ENCODE measurements at places on chromosomes 3 and 15.

GRCh38 chr15:77505556-77505955, 84.9 kb downstream of the HMG20A start:
- DNase-seq = no peak

DNA sequence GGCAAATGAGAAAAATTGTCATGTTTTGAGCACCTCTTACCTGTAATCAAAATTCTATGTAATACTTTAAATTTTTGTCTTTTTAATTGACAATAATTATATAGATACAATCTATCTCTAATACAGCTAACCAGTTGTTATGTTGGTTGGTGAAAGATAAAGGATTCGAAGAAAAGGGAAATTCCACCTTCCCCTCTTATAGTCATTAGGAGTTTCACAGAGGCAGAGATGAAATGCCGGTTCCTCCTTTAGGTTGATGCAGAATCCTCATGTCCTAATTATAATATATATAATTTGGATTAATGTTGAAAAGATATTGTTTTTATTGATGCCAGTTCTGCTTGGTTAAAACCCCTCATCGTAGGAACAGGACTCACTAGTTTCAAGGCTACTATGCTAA, 67.1 kb downstream of the LRCH3 start:
- no peak for DNase-seq

DNA sequence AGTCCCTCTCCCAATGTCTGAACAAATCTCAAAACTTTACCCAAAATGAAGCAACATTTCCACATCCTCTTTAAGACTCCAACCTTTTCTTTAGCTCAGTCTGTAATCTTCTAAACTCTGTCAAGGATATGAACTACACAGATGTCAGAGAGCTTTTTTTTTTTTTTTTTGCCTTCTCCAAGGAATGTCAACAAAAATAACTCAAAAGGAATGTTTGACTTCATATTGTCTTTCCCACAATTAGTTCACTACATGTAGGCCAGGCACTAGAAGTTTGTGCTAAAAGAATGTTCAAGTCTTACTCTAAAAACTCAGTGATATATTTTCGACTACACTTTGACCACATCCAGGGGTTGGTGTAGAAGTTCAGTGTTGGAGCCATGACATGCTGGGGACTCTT, 37.1 kb downstream of the ADAMTS9 start:
- DNase-seq = no peak

DNA sequence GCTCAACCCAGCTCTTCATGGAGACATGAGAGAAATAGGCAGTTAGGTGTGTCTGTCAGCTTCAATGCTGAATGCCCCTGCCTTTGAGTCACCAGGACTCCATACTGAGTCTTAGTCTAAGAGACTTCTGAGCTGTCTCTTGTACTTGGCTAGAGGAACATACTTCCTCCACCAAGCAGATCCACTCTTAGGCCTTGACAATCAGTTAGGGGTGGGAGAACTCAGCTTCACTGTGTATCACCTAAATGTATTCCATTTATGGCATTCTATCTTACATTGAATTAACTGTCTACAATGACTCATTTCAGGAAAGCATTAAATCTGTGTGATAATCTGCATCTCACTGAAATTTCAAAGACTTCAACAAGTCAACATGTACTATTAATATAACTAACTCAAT, 66.0 kb downstream of the STAC start:
- DNase-seq = no peak

DNA sequence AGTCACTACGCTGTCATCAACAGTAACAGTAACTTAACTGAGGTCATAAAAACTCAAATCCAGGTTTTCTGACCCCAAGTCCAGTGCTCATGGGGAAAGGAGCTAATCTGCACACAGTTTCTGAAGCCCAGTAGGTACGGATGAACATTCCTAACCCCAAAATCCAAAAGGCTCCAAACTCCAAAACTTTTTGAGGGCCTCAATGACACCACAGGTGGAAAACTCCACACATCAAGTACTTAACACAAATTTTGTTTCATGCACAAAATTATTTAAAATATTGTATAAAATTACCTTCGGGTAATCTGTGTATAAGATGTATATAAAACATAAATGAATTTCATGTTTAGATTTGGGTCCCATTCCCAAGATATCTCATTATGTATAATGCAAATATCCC, 10.5 kb downstream of the MRPL46 start:
- DNase-seq = no peak

GRCh38 chr3:49257187-49257586, 19.8 kb downstream of the C3orf62 start:
- DNase-seq = no peak

DNA sequence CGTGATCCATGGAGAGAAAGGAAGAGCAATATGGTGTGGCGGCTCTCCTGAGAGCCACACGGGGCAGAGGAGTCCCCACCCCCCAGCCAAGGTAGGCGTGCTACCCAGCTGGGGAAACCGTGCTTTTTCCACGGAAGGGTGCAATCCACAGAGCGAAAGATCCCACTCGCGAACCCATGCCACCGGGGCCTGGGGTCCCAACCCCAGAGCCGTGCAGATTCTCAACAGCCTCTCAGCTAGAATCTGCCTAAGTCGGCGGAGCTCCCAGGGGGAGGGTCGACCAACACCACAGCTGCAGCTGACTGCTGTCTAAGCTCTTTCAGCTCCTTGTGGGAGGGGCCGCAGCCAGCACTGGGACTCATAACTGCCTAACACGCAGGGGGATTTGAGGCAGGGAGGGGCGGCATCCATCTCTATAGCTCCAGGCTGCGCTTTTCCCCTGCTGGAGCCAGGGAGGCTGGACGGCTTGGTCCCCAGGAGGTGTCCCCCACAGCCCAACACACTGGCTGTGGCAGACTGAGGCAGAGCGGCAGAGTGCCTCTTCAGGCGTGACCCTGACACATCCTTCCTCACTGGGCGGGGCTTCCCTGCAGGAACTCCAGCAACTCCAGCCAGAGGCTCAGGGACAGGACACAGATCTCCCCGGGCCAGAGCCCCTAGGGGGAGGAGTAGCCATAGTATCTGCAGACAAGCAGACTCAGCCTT, 107.6 kb upstream of the ZBTB20 start:
- DNase-seq = no peak

DNA sequence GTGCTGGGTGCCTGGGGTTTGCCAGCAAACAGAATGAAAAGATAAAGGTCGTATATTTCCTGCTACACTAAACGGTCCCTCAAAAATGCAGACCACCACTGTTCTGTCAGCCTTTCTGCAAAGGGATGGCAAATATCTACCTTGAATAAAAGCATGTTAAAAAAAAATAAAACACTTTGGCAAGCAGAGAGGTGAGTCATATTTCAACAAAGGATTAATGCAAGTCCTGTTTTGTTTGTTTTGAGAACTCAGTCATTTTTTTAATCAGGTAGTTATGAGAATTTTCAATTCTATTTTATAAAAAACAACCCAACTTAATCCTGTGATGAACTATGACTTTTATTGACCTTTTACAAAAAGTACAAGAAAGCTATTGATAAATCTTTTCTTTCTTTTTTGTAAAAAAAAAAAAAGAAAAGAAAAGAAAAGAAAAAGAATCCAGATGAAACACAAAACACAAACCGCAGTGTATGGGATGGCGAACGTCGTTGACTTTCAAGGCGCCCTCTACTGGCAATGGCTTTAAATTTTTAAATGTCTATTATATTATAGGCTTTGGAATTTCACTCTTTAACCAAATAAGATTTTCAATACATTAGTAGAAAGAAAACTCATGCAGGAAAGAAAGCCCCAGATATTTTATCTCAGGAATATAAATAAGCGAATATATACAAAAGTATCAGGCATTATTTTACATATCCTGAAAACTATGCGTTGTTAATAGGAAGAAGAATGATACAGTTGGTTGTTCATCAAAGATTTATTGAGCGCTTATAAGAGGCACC, 87.8 kb downstream of the NCEH1 start:
- DNase-seq = no peak

- no peak for DNase-seq
These were observed 10.4 kb downstream of the TEX264 start for GRCh38 chr3:51681453-51681852.

DNA sequence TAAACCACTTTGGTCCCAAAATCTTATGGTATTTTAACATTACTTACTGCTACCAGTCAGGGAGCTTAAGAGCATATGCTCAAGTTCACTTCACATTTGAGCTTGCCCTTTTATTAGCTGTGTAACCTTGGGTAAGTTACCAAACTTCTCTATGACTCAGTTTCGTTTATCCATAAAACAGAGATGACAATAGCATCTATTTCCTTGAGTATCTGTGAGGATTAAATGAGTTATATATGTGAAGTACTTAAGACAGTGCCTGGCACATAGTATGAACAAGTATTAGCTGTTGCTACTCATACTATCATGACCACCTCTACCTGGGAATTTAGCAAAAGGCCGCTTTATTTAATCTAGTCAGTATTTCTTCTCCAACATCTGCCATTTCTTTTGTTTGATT, 5.9 kb downstream of the ATOSA start:
- no peak for DNase-seq

- DNase-seq = no peak
These were observed 156.7 kb downstream of the DIPK2A start for GRCh38 chr3:144128108-144128892.

- DNase-seq = no peak
These were observed 299.6 kb downstream of the CACNA2D3 start for GRCh38 chr3:54421943-54422342.

DNA sequence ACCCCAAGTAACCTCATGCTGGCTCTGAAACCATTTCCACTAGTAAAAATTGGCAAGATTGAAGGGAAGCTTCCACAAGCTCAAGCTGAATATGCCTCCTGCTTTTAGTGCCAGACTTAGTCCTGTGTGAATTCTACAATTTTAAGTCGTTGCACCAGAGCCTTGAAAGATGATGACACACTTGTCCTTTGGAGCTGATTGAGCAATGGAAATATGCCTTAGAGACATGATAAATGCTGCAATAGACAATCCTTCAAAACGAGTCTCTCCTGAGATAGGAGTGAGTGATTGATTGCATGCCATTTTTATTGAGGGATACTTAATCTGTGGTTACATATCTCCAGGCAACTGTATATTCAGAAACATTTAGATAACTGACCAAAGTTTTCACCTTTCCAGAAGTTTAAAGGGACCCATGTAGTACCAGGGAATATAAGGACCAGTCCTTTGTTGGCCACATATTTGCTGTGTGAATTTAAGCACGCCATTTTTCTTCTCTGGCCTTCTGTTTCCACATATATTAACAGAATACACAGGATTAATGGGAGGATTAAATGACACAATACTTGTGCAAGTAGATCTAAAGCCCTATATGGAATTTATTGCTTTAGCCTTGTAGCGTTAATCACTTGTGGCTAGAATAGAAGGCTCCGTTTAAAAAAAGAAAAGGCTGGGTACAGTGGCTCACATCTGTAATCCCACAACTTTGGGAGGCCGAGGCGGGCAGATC, 65.1 kb downstream of the PPARG start:
- no peak for DNase-seq

DNA sequence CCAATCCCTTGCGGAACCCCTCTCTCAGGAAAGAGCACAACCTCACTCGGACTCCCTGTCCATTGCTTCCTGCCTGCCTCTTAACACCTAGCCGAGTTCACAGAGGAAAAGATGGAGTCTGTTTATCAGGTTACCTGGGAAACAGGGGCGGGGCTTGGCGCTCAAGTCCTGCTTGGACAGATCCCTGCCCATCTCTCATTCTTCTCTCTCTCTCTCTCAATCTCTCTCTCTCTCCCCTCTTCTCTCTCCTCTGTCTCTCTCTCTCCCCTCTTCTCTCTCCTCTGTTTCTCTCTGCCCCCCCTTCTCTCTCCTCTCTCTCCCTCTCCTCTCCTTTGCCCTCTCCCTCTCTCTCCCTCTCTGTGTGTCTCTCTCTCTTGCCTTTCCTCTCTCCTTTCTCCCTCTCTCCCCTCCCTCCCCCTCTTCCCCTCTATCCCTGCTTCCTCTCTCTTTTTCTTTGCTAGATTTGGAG, at the start of gene EFHB:
Gene EFHB, minus strand, starts transcription at position 120 of the 469 bp plus-strand sequence. CDS start 199 bp downstream, outside the sequence.
- no peak for DNase-seq

- DNase-seq = no peak
These were observed 44.6 kb downstream of the ERC2 start for GRCh38 chr3:56423661-56424099.
